ENCODE measurements at places on chromosomes 1 and 21.

DNA sequence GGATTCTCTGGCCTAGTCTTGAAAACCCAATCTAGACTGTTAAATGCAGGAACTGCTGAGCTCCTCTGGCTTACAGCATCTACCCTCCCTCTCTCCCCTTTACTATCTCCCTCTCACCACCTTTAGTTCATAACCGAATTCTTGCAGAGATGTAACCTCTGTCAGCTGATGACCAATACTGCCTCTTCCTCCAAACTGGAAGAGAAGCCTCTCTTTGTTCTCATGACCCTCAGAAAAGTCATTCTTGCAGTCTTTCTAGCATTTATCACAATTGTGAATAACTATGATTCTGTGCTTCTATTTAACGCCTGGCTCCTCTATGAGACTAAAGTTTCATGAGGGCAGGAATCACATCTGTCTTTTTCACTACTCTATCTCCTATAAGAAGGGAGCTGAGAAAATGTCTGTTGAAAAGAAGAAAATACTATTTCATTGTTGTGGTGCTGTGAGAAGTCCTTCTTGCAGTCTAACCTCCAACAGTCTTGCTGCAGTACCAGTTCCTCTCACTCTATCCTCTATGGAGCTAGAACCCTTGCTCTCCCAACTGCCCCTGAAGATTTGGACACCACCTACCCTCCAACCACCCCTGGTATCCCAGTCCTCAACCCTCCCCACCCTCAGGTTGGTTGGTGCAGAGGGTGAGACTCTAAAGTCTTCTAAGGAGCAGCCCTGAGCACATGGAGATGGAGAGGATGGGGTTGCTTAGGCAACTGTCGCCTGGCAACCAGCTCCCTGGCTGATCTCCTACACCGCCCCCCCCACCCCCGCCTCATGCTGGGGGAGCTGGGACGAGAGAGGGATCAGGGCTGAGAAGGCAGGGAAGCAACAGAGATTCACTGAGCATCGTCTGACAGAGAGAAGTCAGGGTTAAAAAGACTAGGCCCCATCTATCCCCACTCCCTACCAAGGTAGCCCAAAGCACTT is 13.9 kb downstream of the MEF2D start:
- no peak for DNase-seq

DNA sequence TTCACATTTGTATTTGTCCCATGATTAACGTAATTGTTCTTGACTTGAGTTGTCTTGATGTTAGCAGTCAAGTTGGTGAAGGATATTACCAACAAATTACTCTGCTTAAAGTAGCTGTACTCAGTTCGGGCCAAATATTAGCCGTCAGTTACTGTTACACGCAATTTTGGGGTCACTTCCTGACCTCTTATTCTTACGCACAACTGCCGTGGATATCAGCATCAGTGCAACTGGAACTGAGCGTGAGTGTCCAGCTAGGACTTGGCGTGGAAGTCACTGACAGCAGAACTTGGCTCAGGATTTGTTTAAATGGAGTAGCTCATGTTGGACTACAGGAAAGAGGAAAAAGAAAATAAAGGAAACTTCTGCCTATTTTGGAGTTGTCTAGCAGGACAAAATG is 56.4 kb downstream of the ADAMTS1 start:
- DNase-seq: no peak

DNA sequence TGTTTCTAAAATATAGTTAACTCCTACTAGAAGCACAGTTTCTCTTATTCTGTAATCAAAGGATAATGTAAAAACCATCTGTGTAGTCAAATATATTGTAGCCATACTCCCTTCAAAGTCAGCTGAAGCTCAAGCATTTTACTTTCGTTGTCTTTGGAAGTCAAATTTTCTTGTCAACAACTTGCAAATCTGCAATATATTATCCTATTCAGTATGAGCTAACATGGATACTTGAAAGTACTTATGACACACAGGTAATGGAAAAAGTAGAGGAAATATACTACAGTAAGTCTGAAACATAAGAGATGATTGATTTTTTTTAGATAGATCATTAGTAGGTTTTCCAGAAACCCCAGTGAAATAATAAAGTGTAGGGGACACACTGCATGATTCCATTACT is 121.5 kb downstream of the COL24A1 start:
- no peak for DNase-seq

GRCh38 chr1:2294033-2294724 is 66.1 kb downstream of the SKI start:
- no peak for DNase-seq
